ENCODE measurements at places on chromosomes 2 and 18.

DNA sequence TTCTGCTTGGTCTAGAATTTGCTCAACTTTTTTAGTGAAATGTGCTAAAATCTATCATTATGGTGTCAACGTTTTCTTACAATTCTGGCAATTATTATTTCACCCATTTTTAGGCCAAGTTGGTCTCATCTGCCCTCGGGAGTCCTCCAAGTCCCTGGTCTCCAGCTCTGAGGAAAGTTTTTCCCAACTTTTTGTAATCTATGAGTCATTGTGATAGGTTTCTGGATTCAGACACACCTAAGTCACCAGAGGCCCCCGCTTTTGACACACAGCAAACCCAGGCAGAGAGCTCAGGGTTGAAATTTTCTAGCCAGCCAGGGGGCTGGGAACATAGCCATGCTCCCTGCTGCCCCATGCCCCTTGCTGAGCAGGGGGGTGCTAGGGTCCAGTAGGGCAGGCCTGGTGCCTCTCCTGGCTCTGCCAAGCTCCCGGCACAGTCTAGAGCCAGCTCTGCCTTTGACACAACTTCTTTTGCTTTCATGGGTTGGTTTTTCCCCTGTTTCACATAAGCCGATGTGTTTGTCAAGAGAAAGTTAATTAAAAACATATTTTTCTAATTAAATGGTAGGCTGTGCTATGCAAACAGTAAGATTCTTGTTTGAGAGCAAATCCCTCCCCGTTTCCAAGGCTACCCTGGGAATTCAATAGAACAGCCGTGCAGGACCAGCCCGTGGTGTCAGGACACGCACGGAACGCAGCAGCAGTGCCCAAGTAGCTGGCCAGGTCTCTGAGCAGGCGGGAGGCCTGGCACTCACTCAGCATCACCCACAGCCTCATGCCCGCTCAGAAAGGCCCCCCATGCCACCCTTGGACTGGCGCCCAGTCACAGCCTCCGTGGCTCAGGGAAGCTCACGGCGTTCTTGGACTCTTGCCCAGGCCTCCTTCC, 25.5 kb upstream of the SNED1 start:
- DNase-seq, result no peak

GRCh38 chr2:40256649-40257048, 195.2 kb downstream of the SLC8A1 start:
- no peak for DNase-seq

GRCh38 chr2:30026091-30027055, 105.0 kb upstream of the ALK start:
- DNase-seq, result no peak

GRCh38 chr2:226862623-226863022, 26.8 kb downstream of the RHBDD1 start:
- no peak for DNase-seq

DNA sequence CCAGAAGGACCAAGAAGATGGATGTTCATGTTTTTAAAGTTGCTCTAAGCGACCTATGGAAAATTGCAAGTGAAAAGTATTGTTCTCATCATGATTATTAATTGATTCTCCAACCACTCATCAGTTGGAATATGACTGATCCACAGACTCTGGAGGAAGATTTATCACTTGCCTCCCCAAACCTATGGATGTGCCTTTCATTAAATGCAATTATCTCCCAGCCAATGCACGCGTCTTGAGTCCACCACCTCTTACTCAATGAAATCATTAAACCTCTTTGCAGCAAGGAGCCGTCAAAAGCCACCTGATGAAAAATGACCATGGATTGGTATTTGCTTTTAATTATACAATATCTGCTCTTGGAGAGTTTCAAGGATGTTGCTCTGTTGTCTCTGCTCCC, 165.6 kb downstream of the LRRTM1 start:
- no peak for DNase-seq

- no peak for DNase-seq
Measured at GRCh38 chr18:3319894-3320454, 58.0 kb downstream of the MYL12B start.

- no peak for DNase-seq
Measured at GRCh38 chr2:25131567-25132298, 36.6 kb downstream of the POMC start.

DNA sequence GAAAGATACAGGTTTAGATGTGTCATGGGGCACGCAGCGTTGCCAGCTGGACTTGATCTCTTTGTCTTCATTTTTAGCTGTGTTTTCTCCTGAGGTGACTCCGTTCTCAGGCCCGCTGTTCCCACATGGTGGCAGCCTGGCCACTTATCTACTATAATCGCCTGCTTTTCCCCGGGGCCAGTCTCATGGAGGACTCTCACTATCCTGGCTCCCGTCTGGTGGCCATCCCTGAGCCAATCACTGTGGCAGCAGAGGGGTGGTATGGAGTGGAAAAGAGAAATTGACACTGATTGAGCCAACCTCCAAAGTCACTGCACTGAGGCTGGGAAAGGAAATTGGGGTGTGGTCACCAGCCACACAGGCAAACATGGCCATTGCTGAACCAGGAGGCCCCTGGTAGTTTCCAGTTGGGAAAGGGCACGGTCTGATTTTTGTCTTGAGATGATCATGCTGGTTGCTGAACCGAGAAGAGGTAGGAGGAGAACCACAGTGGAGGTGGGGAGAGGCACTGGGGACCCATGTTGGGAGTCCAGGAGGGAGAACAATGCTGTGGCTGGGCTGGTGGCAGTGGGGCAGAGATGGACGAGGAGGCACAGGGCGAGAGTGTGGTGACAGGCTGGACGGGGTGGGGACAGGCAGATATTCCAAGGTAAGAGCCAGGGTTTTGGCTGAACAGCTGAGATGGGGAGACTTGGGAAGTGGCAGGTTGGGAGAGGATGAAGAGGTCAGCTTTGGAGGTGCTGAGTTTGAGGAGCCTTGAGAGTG, 45.6 kb downstream of the KCNIP3 start:
- DNase-seq, result peak; percentile 75

DNA sequence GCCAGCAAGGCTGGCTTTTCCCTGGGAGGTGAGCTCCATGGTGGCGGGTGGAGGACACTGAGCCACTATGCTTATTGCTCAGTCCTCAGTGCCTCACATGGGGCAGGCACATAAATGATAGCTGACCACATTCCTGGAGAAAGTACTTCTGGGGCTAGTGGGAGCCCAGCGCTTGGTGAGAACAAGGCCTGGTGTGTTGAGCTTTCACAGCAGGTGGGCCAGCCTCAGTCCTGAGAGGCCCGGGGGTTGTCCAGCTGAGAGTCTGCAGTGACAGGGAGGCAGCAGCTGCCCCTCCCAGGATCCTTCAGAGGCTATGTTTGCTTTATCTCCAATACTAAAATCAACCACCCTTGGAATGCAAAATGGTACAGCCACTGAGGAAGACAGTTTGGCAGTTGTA, 217.7 kb downstream of the ZBTB7C start:
- DNase-seq, result no peak

DNA sequence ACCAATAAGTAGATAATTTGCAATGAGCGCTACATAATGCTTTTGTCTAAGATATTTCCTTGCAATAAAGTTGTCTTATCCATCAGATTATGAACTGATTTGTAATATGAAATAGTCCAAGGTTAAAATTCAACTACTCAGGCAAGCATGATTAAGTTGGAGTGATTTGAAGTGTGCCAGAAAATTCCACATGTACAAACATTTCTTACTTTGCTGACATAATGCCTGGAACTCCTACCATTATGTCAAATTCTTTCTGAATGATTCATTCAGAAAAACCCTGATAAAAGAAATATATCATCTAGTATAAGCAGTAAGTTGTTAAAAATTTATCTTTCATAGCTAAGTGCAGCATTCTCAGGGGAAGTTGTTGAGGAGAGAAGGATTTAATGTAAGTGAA, 87.3 kb downstream of the CBLN2 start:
- no peak for DNase-seq

GRCh38 chr2:45962177-45962921, 310.9 kb downstream of the PRKCE start:
- DNase-seq, result no peak

DNA sequence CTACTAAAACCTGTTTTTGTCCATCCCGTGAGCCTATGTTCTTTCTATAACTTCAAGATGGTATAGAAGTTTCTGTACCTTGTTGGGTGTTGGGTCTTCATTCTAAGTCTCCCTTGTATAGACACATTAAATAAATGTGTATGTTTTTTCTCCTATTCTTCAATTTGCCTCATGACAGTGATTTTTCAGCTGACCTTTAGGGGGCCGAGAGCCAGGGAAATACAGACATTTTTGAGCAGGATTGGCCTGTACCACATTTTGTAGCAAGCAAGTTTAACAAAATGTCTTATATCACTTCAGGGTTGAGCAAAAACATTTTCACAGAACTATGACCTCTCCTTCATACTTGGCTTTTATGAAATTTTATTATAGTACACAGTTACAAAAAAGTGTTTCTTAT, 495.4 kb upstream of the CDH7 start:
- DNase-seq, result no peak

GRCh38 chr2:231527955-231528635, 2.1 kb downstream of the NMUR1 start:
- no peak for DNase-seq

DNA sequence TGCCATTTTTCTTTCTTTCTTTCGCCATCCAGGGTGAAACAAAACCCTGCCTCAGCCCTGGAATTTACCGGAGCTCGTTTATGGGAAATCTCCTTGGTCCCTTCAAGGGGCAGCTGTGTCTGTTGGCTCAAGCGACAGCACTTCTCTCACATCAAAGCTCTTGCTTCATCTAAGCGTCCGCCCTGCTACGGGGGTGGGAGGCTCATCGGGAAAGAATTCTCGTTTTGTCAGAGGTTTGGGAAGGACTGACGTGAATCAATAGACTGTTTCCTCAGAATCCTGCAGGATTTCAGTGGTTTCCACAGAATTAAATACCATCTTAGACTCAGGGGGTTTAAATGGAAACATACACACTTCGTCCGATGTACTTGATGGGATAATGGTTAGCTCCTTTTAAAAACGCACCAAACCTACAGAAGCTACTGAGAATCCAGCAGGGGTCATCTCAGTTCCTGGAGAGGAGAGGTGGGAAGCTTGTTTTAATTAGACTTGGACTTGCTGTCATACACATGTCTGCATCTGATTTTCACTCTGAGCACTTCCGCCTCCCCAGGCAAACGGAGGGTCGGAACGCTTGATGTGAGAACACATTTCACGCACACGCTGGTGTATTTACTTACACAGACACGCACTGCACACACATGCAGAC, 91.6 kb downstream of the ASB1 start:
- DNase-seq, result no peak

GRCh38 chr2:97671526-97671925, 2.0 kb downstream of the C2orf92 start:
- DNase-seq, result no peak
